Upper lobe of left lung (tissue), 6 donors: ENCODE measurements at places on chromosomes 6 and 20.

GRCh38 chr20:61937963-61938838, 127.5 kb downstream of the TAF4 start:
- no peak for DNase-seq

- DNase-seq, result no peak
Measured at GRCh38 chr6:31575335-31575901, at the start of gene TNF. Gene TNF, plus strand, starts transcription at chr6:31575565. Its CDS starts 177 bp downstream, at chr6:31575742.

DNA sequence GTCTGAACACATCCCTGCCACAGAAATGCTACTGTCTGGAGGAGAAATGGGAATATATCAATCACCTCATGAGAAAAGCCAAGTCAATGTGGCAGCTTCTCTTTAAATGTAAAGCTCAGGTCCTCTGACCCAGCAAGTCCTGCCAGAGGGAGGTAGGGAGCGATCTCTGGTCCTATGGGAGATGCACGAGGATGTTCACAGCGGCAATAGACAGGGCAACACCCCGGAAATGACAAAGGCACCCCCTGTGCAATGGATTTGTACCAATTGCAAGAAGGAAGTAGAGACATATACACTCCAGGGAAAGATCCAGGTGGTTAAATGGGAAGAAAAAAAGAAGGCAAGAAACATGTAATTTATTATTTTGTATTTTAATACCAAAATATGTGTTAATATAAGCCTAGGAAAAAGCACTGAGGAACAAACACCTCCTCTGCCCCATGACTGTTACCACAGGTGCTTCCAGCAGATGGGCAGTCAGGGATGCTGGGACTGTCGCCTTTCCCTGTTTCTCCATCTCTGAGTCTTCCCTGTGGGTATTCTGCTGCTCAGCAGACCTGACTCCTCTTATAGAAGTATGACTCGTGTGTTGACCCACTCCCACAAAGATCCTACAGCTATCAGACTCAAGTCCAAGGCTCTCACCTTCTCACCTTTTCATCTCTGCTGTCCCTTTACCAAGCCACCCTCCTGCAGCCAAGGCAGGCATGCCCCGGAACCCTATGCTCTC, 20.8 kb downstream of the ATP9A start:
- DNase-seq, result no peak

GRCh38 chr6:72955666-72956065, 269.6 kb downstream of the KHDC1L start:
- DNase-seq, result no peak

- no peak for DNase-seq
Measured at GRCh38 chr6:14596410-14596809, 478.8 kb downstream of the CD83 start.

DNA sequence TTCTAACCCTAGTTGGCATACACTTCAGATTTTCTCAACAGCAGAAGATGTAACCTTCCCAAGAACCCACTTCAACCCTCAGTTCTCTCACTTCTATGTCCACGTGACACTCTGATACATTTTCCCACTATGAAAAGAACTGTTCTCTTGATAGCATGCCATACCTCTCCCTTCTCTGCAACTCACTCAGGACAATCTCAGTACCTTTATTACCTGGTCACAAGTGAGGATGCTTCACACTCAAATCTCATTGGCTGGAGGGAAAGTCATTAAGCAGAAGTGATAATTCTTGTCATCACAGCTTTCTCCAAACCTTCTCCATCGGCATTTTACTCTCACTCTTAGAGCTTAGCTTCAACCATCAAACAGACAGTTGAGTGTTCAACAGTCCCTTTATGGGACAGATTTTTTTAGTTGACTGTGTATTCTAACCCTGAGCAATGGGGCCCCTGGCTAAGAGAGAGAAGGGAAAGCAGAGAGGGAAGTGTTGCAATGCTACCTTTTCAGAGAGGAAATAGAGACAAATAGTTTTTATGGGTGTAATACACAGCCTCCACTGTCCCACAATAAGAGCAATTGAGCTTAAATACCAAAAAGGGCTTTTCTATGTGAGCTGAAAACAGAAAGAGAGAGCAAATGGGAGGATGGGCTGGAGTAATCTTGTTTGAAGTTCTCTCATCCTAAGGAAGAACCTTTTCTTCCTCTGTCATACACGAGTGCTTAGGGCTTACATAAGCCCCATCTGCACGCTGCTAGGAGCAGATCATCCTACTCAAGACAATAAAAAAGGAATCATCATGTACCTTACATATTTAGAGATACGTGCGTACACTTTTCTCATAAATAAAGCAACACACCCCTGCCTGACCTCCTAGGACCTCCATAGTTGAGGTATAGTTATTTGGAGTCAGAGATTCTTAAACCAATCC, 16.0 kb downstream of the HLA-DPA1 start:
- DNase-seq, result no peak

GRCh38 chr20:33490023-33490933, at the start of gene CBFA2T2:
Gene CBFA2T2, plus strand, starts transcription at chr20:33490096. Its CDS starts 172 bp downstream, at chr20:33490268.
- peak; percentile 50 for DNase-seq

DNA sequence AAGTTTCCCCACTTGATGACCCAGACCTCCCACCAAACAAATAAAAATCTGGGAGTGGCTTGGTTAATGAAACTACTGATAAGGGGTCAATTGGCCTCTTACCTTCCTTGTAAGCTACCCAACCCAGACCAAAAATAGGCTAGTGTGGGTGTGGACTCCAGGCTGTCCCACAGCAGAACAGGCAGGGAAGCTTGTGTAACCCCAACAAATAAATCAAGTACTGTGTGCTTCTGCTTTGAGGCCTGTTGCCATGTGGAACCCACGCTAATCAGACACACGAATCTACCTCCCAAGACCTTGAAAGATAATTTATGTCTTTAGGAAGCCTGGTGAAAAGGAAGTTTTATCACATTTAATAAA, 33.7 kb upstream of the PAQR8 start:
- DNase-seq, result peak; percentile 65

- DNase-seq, result no peak
Measured at GRCh38 chr20:2749951-2750490, 50.4 kb downstream of the CPXM1 start.

GRCh38 chr6:97205966-97206365, 77.0 kb downstream of the MMS22L start:
- no peak for DNase-seq

GRCh38 chr20:1909097-1909496, 13.9 kb downstream of the SIRPA start:
- no peak for DNase-seq

- DNase-seq, result no peak
Measured at GRCh38 chr6:129795261-129795660, 65.9 kb downstream of the TMEM244 start.

DNA sequence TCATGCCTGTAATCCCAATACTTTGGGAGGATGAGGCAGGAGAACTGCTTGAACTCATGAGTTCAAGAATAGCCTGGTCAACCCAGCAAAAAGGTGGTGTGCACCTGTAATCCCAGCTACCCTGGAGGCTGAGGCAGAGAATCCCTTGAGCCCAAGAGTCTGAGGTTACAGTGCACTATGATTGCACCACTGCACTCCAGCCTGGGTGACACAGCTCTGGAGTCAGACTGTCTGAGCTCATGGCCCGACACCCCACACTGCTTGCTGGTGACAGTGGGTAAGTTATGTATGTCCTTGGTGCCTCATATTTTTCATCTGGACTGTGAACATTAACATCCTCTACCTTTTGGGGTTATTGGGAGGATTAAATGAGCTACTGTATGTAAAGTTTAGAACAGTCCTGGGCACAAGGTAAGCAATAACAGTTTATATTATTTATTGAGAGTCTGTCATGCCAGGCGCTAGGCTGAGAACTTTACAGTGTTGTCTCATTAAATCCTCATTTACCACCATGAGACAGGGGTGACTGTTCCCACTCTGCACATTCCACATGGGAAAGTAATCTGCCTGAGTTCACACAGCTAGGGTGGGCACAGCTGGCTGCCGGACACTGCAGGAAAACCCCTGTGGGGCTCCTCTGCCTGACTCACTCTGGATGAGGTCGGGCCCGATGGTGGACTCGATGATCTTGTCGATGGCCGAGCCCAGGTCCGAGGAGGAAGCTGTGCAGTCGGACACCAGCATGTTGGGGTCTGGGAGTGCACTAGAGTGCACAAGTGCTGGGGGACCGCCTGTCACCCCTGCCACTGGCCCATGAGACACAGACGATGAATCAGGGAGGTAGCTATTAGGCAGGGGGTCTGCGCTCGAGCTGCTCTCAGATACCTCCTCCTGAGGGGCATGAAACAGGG, 2.9 kb downstream of the ZNF335 start:
- DNase-seq, result no peak

GRCh38 chr6:139231206-139231605, 60.6 kb downstream of the TXLNB start:
- DNase-seq, result no peak

DNA sequence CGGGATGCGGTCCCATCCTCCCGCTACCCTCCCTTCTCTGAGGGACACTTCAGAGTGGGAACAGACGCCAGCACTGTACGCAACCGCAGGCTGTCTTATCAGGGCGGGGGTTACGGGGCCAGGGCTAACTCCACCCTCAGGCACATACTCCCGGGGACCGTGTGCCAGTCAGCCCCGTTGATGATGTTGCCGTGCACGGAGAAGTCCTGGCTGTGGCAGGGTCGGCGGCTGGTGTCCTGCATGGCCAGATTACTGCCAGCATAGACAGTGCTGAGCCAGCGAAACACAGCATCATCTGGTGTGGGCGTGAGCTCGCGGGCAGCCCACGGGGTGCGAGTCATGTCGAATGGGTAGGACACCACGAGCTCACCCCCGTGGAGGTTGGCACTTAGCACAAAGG, 5.0 kb downstream of the CPXM1 start:
- DNase-seq, result no peak

DNA sequence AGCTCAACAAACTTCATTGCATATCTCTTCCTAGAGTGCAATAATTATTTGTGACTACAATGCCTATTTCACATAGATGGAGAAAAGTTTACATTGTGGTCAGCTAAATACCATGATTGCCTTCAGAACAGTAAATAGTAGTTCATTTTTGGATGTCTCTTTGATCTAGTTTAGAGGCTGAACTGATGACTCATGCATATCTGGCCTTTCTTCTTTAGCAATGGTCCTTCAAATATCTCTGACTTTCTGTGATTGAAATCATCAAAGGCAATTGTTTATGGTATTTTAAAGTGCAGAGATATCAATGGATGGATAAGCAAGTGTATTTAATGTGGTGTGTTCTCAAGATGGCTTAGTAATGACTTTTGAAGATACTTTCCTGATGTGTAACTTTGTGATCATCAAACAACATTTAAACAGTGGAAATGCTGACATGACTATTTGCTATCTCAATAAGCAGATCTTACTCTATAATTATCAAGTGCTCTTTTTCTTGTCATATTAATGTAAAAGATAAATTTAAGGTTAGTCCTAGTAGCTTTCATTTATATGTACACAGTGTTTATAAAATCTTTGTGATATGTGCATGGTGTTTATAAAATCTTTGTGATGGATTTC, 523.7 kb upstream of the SLC35B3 start:
- no peak for DNase-seq

- DNase-seq, result no peak
Measured at GRCh38 chr6:47292944-47293343, 16.8 kb downstream of the TNFRSF21 start.

DNA sequence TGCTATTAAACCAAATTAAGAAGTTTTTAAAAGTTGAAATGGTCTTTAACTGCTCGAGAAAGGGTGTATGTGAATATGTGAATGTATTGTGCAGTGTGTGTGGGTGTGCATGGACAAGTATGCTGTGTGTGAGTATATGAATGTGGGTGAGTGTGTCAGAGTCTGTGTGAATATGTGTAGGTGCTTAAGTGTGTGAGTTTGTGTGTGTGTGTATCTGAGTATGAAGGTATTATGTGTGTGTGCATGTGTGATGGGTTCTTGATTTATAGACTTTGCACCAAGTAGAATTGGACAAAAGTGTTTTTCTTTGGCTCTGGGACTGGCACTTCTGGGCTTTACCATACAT, 21.6 kb downstream of the EYA2 start:
- DNase-seq, result no peak

DNA sequence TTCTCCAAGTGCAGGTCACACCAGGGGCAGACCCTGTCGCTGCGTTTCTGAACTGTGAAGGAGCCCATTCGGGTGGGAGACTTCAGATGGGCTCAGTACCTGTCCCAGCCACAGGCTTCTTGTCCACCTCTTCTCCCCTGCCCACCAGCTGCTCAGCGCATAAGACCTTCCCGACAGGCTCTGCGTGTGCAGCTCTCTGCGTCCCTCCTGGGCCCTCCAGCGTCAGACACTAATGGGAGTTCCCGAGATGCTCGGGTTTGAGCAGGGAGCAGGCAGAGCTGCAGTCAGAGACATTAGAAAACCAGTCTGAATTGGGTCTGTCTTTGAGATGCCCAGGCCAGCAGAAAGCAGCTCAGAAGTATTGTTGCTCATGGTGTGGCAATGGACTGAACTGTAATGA, 50.4 kb downstream of the TCP11 start:
- DNase-seq, result no peak

DNA sequence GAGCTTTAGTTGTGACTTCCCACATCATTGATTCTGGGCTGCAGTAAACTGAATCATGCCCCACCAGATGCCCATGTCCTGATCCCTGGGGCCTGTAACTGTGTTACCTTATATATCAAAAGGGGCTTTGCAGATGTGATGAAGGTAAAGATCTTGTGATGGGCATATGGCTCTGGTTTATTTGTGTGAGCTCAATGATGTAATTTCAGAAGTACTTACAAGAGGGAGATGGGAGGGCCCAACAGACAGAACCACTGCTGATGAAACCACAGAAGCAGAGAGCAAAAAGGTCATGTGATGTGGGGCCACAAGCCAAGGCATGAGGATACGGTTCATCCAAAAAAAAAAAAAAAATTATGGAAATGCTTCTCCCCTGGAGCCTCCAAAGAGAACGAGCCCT, 118.7 kb downstream of the TOX2 start:
- no peak for DNase-seq

DNA sequence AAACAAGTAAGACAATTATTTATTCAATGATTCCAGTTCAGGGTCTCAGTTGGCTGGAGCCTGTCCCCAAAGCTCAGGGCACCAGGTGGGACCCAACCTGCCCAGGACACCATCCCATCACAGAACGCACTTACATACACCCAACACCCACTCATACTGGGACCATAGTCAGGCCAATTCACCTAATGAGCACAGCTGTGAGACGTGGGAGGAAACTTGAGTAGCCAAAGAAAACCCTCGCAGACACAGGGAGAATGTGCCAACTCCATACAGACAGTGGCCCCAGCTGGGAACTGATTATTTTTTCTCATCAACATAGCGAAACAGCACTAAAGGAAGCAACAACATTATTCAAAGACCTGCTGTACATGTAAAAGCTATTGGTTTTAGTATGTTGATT, 58.6 kb upstream of the DOK5 start:
- no peak for DNase-seq

- no peak for DNase-seq
Measured at GRCh38 chr6:5936140-5936539, 70.6 kb downstream of the NRN1 start.

DNA sequence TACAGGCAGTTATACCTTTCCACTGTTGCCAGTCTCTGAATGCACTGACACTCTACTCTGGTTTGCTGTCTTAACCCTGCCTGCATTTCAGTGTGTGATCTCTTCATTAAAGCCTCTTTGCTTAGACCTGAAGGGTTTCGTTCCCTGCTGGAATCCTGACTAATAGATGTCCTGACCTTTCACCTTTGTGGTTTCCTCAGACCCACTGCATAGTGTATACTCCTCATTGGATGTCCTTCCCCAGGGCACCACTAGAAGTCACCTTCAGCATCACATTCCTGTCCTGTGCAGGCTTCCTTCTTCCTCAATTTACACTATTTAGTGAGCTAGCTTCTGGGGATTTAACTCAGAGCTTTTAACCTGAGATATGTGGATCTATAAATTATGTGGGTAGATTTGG, 120.6 kb downstream of the RCAN2 start:
- no peak for DNase-seq

- peak; percentile 89 for DNase-seq
Measured at GRCh38 chr6:127119102-127120022, 891 bp downstream of the RSPO3 start.
